Stomach (tissue), 19 donors: ENCODE measurements at places on chromosomes 3 and 15. TPM values are rescaled to one million over a fixed set of nuclear protein-coding genes. Genes with fewer than 3 reads are reported as not detected.

The HHATL gene
- not detected for total RNA-seq

DNA sequence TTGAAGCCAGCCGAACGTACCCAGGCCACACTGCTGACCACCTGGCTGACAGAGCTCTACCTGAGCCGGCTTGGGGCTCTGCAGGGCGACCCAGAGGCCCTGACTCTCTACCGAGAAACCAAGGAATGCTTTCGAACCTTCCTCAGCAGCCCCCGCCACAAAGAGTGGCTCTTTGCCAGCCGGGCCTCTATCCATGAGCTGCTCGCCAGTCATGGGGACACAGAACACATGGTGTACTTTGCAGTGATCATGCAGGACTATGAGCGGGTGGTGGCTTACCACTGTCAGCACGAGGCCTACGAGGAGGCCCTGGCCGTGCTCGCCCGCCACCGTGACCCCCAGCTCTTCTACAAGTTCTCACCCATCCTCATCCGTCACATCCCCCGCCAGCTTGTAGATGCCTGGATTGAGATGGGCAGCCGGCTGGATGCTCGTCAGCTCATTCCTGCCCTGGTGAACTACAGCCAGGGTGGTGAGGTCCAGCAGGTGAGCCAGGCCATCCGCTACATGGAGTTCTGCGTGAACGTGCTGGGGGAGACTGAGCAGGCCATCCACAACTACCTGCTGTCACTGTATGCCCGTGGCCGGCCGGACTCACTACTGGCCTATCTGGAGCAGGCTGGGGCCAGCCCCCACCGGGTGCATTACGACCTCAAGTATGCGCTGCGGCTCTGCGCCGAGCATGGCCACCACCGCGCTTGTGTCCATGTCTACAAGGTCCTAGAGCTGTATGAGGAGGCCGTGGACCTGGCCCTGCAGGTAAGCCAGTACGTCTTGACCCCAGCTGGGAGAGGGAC lies 6.2 kb downstream of the VPS18 start:
- DNase-seq: no peak

DNA sequence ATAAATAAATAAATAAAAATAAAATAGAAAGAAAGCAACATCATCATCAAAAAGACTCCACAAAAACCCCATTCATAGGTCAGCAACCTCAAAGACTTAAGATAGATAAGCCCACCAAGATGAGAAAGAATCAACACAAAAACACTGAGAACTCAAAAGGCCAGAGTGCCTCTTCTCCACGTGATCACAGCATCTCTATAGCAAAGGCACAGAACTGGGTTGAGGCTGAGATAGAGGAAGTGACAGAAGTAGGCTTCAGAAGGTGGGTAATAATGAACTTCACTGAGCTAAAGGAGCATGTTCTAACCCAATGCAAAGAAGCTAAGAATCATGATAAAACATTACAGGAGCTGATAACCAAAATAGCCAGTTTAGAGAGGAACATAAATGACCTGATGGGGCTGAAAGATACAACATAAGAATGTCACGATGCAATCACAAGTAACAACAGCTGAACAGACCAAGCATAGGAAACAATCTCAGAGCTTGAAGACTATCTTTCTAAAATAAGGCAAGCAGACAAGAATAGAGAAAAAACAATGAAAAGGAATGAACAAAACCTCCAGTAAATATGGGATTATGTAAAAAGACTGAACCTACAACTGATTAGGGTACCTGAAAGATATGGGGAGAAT lies 26.4 kb downstream of the GNB5 start:
- DNase-seq: no peak

- no peak for DNase-seq
Observed at GRCh38 chr3:105170423-105170822, 196.3 kb upstream of the ALCAM start.

GRCh38 chr3:89360156-89360555 lies 252.7 kb downstream of the EPHA3 start:
- DNase-seq: no peak
